ENCODE measurements at places on chromosomes 4 and X. TPM values are rescaled to one million over a fixed set of nuclear protein-coding genes. Genes with fewer than 3 reads are reported as not detected.

IRAK1 gene
- 106 TPM for total RNA-seq

DNA sequence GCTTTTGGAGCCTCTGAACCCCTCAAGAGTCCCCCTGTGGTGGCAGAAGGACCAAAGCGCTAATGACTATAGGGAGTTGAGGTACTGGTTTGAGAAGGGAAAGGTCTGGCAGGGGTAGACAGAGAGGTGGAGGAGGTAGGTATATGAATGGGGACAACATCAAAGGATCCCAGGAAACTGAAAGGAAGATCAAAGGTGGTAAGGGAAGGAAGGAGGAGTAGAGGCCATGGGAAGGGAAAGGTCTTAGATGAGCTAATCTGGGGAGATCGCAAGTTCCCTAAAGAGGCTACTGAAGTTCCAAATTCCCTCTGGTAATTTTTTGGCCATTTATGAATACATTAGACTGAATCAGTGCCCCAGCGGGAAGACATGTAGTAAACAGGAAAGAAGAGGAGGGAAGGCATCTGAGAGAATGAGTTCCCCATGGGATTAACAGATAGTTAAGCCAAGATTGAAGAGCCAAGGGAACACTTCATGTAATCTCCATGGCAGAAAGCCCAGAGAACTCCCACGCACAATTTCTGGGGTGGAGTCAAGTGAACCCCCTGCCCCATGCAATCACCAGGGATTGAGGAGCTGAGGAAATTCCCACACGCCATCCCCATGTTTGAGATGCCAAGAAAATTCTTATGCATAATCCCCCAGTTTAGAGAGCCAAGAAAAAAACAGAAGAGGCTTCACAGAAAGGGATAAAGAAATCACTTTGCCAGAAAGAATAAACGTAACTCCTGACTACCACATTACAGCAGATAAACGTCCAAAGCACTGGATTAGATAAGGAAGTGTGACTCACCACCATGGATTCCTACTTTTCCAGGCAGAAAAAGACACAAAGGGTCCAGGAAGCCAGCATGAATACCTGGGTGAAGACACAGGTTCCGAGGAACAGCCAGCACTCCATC is 25.8 kb downstream of the ZNF630 start:
- no peak for DNase-seq

DNA sequence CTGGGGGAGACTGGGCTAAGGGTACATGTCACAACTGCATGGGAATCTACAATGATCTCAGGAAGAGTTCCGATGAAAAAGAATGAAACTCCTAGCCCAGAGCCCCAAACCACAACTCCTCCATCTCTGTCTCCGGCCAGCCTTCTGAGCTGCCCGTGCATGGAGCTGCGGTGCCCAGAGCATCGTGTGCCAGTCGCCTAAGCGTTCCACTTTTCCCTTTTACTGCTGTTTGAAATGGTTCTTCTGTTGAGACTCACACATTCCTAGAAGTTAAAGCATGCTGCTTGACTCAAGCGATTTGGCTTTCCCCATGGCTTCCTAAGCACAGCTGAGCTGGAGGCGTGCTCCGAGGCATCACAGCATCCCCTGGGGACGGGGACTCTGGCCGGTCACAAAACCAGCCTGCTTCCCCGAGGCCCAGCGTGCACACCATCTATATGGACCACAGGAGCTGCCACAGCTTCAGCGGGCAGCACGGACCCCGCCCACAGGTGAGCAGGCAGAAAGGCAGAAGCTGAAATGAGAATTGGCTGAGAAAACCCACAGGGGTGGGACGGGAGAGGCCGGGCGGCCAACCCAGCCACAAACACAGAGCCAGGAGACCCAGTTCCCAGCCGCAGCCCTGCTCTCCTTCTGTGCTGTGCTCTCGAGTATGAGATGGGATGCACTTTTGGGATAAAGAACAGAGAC is 5.0 kb downstream of the CCNQ start:
- DNase-seq: no peak

DNA sequence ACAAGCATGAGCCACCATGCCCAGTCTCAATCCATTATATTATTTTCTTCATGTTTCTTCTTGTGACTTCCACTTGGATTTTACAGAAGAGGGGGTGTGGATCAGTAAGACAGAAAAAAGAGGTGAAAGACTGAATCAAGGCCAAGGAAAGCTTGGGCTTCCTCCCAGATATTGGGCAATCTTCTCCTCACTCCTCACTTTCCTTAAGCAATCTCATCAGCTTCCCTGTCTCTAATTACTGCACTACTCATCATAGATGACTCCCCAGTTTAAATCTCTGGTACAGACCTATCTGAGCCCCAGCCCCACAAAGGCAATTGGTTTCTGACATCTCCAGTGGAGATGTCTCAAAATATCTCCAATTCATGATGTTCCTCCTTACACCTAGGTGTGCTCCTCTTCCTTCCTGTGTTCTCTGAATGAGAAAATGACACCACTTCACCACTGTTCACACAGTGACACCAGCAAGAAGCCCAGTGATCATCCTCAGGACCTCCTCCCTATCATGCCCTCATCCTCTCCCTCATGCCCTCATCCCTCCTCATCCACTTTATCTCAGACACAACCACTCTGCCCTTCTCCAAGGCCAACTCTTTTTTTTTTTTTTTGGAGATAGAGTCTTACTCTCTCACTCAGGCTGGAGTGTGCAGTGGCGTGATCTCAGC is 44.8 kb upstream of the HERC6 start:
- no peak for DNase-seq

GRCh38 chrX:115177932-115178331 is 11.3 kb upstream of the RBMXL3 start:
- no peak for DNase-seq

ZNF185 gene
- total RNA-seq: 0.51 TPM

DNA sequence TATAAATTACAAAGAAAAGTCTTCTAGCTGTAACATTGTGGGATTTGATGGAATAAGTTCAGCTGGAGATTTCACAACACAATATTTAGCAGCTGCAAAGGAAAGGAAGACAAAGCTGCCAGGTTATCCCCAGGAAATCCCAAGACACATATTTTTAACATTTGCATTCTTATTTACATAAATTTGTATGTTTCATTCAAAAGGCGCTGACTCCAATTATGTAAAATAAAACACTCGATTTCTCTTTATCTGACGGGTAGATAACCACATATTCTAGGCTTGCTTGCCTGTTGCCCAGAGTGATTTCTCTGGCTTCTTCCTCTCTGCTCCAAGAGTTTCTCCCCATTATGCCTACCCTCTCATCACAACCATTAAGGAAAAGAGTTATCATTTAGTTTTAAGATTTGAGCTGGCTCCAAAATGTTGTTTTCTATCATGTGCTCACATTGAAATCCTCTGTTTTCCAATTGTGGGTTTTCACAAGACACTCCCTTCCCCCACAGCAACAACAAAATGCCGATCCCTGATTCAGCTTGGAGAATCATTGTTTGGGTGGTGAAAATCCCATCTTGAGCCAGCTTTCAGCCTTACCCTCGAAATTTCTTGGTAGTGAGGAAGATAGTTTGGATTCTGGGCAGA is 128.2 kb upstream of the RASGEF1B start:
- DNase-seq: no peak

- no peak for DNase-seq
Measured at GRCh38 chr4:56744030-56744429, 62.9 kb upstream of the HOPX start.

- no peak for DNase-seq
Measured at GRCh38 chr4:60562334-60562733, 637.8 kb upstream of the ADGRL3 start.

- no peak for DNase-seq
Measured at GRCh38 chrX:72238183-72238582, 644 bp downstream of the ERCC6L start.

GRCh38 chr4:34066126-34066525 is 2178.2 kb downstream of the ARAP2 start:
- DNase-seq: no peak

GRCh38 chrX:118207831-118208453 is 91.3 kb upstream of the KLHL13 start:
- no peak for DNase-seq

GRCh38 chr4:336099-336892 is 1.3 kb upstream of the ZNF141 start:
- no peak for DNase-seq

TMPRSS11D gene
- total RNA-seq: not detected

GRCh38 chr4:83075311-83076095 is 39.0 kb downstream of the PLAC8 start:
- DNase-seq: no peak

- DNase-seq: no peak
Measured at GRCh38 chr4:155140889-155141288, 67.5 kb upstream of the NPY2R start.

XAGE1A gene
- total RNA-seq: not detected

ODAPH gene
- total RNA-seq: not detected

DNA sequence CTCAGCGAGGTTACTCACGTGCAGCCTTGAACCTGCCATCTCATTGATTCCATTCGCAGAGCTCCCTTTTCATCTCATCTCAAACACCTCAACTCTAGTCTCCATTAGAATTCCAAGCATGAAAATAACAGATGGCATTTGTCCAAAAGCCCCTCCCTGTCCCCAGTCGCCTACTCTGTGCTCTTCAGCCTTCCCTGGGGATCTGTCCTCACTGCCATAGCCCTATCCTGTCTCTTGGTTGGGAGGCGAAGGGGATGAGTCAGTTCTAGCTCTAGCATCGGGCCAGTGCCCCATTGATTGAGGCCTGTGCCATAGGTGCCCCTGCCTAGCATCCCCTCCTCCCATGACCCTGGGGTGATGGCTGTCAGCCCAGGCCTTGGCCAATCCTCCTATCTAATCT is 134.0 kb upstream of the PJA1 start:
- no peak for DNase-seq

APELA gene
- 1.3 TPM for total RNA-seq

DNA sequence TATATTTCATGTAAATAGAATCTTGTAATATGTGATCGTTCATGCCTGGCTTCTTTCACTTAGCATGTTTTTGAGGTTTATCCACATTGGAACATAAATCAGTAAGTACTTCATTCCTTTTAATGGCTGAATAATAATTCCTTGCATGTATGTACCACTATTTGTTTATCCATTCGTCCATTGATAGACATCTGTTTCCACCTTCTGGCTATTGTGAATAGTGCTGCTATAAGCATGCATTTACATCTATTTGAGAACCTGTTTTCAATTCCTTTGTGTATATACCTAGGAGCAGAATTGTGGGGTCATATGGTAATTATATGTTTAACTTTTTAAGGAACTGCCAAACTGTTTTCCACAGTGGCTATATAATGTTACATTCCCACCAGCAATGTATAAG is 356.7 kb upstream of the DIPK2B start:
- no peak for DNase-seq

DNA sequence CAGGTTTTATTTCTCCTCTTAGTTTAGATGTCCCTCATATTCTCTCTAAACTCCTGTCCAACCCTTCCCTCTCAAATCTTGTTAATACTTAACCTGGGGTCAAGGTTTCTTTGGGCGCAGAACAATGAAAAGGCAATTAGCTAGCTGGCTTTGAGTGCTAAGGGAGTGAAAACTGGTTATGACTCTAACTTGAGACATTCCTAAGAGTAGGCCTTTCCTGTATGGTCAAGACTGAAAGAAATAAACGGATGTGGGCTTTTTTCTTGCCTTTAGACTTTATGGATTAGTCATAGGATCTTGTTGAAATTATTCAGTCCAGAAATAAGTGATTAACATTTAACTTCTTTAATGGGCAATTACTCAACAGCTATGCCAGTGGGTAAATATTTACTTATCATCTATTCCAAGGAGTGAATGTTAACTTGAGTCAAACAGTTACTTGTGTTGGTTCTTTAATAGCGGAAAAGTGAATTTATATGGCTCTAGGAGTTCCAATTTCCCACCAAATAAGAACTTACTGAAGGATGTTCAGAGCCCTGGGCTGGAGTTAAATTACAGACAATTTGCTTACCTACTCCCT is 141.7 kb upstream of the SCML1 start:
- DNase-seq: no peak

- no peak for DNase-seq
Measured at GRCh38 chrX:152960115-152960514, 33.8 kb downstream of the PNMA5 start.

DNA sequence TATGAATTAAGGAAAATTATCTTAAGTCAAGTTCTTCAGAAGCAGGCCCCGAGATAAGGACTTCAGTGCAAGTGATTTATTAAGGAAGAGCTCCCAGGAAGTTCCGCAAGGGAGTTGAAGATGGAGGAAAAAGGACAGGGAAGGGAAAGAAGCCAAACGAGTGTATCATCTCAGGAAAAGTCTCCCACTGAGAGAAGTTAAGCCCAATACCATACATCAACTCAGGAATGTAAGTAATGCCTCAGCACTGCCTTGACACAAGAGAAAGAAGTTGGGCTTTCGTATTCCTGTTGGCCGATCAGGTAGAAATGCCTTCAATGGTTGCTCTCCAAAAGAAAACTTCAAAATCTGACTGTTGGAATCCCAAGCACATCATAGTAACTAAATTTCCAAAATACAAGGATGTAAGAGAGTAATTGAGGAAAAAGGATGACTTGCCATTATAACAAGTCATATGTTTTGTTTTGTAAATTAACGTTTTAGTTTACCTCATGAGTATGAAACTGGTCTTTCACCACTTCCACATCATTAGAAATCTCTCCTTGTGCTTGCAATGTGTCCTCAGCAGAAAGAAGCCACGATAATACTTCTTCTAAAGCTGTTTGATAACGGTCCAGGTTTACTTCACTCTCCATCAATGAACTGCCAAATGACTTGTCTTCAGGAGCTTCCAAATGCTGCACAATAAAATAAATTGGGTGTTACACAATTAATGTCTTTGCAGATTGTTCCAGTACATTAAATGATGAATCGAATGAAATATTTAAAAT is 566.7 kb downstream of the DMD start:
- DNase-seq: no peak

DNA sequence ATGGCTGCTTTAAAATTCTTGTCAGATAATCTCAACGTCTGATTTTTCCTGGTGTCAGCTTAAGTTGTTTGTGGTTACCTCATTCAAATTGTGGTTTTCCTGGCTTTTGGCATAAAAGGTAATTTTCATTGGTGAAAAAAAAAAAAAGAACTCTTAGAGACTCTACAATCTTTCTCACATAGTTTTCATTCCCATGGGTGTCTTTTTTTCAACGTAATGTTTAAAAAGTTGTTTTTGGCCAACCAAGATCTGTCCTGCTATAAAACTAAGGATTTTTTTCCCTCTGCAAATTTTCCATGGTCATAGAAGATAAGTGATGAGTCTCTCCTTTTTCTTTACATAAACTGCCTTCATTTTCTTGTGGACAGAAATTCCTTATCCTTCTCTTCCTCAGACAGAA is 28.9 kb upstream of the RPS6KA6 start:
- DNase-seq: no peak

SERPINA7 gene
- total RNA-seq: not detected

Data from GM12878 (cell line).